Activated CD4-positive, CD25-positive, alpha-beta regulatory T cell (primary cell): ENCODE measurements at places on chromosomes 5 and 9.

- no peak for DNase-seq
Observed at GRCh38 chr5:146799671-146800070, 78.9 kb downstream of the PPP2R2B start.

DNA sequence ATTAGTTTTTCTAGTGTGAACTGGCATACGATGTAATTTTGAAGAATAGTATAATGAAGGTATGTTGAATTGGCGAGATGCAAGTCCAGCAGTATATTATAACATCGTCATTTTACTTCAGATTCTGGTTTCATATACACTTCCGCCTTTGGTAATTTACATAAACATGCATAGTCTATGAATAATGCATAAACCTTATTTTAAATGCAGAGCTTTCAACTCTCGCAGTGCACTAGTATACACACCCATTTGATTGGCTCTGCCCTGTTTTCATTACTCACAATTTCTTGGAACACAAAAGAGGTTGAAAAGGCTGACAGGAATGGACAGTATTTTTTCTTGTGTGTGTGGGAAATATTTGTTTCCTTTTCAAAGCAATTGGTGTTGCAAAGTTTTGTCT, 128.9 kb upstream of the CCNH start:
- DNase-seq: no peak

DNA sequence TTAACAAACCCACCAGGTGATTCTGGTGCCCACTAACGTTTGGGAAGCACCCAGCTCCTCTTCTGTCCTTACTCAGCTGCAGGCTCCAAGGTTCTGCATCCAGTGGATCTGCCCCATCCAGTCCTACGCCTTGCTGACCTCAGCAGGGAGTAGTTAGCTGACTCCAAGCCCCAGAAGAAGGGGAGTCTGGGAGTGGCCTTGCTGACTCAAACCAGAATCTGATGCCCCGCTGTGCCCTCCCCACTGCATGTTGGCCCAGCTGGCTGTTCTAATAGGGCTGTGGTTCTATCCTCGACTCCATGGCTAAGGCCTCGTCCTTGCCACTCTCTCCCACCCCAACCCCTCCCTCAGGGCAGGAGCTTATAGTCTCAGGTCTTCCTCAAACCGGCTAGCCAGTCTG, 136.3 kb downstream of the TTLL11 start:
- no peak for DNase-seq

GRCh38 chr5:32004404-32004803, 169.7 kb downstream of the GOLPH3 start:
- no peak for DNase-seq

DNA sequence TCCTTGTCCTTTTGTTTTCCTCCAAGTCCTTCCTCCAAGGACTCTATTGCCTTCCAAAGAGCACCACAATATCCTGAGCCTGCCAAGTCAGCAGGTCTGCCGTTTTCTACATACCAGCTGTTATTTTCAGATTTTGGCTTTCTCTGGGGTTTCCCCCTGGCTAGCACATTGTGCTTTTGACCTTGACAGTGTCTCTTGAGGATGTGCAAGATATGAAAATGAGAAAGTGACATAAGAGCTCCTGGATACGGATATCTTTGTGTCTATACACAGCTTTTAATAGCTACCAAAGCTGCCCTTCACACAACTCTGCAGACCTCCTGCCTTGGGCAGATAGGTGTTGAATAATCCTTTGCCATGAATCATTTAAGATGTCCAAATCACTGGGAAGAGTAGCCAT, 67.0 kb downstream of the HAPLN1 start:
- no peak for DNase-seq

GRCh38 chr9:136956604-136957003, 4.5 kb downstream of the LCN12 start:
- no peak for DNase-seq

DNA sequence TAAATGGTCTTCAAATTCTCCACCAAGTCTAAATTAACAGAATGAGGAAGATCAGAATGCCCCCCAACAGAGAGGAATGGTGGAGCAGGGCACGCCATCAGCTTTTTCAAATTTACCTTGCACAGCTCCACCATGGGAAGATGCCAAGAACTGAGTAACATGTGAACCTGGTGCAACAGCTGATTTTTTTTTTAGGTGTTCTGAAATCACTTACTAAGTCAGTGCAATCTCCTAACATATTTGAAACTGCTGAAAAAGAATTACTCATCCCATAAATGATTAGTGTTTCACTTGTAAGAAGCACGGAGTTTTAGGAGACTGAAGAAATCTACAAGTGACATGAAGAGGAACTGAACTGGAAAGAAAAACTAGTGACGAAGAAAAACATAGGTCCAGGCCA, 5.1 kb downstream of the TMEM245 start:
- DNase-seq: no peak

DNA sequence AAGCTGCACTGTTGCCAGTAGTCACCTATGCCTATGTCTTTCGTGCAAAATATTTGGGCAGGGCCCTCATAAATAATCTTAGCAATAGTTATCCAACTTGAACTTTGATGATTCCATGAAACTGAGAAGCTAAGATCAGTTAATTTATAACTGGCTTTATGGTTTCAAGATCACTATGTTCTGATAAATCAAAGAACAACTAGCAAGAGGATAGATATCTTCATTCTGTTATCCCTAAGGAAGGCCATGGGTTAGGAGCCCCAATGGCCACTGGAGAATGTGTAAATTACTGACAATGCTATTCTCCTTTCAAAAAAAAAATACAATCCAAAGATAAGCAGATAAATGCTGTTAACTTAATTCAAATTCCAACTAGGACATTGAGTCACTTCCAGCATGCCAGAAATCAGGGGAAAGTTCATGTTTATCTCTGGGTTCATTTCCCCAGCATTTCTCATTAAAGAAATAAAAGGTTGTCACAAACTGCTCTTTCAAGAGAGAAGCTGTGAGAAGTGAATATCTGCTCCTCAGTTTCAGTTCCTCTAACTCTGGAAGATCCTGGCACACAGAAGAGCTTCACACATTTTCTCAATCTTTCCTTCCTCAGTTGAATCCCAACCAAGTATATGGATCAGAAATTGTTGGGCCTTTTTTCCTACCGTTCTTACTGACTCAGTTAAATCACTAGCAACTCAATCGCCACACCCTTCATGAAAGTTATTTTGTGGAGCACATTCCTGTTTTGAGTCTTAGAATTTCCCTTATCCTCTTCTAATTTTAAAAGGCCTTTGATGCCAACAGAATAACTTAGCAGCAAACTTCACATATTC, 59.6 kb upstream of the SLC1A1 start:
- DNase-seq: no peak

GRCh38 chr5:177523711-177524538, 7.2 kb upstream of the DDX41 start:
- no peak for DNase-seq

- no peak for DNase-seq
Observed at GRCh38 chr5:89342106-89342876, 459.3 kb upstream of the MEF2C start.

GRCh38 chr5:135589152-135589551, 10.4 kb upstream of the CXCL14 start:
- no peak for DNase-seq

GRCh38 chr5:115170134-115170928, 623 bp upstream of the TRIM36 start:
- no peak for DNase-seq

DNA sequence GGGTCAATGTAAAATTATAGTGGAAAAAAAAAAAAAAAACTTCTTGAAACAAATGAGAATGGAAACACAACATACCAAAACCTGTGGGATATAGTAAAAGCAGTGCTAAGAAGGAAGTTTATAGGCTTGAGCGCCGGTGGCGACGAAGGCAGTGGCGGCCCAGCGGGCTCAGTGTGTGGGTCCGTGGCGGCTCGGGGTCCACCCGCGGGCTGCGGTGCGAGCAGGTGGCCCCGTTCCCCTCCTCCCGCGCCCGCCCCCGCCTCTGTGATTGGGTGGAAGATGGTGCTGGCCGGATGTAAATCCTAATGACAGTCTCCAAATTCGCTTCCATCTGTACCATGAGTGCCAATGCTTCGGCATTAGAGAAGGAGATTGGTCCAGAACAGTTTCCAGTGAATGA, 57.5 kb upstream of the TLX3 start:
- DNase-seq: no peak

DNA sequence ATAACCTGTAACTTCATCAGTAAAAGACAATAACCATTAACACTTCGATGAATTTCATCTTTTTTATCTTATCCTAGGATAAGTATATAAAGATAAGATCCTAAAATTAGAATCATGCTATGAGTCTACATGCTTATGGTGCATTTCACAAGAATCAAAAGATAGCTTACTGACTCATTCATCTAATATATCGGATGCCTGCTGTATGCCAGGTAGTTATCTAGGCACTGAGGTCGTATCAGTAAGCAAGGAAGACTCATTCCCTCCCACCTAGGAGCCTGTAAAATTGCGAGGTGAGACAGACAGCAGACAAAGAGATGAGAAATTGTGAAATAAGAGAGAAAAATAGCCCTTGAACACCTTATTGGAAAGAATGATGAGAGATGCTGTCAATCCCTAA, 240.6 kb upstream of the ADAMTSL1 start:
- DNase-seq: no peak

GRCh38 chr5:10581867-10582511, 18.1 kb downstream of the ANKRD33B start:
- DNase-seq: no peak

DNA sequence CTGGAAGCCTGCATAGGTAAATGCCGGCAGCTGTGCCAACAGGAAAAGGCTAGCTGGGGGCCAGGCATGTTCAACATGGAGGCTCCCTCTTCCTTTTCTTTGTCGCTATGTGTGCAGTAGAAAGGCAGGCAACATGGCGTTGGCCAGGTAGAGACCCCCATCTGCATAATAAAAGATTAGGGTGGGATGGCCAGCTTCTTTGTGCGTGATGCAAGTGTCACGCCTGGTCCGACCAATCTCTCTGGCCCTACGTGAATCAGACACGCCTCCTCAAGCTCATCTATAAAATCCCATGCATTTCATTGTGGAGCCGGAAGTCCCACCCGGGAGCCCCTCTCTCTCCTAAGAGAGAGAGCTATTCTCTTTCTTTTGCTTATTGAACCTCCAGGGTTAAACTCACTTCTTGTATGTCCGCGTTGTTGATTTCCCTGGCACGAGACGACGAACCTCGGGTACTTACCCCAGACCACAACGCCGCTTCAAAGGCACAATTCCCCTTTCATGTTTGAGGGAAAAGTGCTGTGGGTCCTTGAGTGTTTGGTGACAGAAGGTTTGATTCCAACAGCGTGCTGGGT, 25.0 kb upstream of the C5orf47 start:
- no peak for DNase-seq

DNA sequence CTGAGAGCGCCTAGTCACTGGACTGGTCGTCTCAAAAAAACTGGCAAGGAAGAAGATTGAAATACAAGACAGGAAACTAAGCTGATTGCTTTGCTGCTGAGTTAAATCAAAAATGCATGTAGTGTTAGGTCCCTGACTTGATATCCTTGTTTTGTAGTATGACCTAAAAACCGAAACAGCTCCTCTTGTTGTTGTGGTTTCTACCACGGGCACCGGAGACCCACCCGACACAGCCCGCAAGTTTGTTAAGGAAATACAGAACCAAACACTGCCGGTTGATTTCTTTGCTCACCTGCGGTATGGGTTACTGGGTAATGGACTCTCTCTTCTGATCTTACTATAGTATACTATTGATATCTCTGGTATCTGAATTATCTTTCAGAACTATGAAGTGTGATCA, 4.3 kb downstream of the MTRR start:
- no peak for DNase-seq

DNA sequence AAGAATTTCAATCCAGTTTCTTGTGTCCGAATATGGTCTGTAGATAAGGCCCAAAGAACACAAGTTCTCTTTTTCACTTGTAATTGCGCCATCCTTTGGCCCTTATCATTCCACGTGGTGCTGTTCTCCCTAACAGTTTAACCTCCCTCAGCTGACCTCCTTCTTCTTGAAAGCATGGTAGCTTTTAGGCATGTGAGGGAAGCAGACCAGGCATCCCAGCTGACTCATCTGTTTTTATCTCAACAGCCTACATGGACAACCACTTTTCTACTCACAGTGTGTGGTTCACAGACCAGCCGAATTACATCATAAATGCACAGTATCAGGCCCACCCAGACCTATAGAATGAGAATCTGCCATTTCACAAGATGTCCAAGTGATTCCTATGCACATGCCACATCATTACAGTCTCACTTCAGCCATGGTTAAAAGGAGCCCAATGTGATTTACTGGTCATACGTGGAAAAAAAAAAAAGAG, 26.9 kb upstream of the PLIN2 start:
- no peak for DNase-seq

- DNase-seq: no peak
Observed at GRCh38 chr9:129138476-129139232, 27.4 kb downstream of the PTPA start.

DNA sequence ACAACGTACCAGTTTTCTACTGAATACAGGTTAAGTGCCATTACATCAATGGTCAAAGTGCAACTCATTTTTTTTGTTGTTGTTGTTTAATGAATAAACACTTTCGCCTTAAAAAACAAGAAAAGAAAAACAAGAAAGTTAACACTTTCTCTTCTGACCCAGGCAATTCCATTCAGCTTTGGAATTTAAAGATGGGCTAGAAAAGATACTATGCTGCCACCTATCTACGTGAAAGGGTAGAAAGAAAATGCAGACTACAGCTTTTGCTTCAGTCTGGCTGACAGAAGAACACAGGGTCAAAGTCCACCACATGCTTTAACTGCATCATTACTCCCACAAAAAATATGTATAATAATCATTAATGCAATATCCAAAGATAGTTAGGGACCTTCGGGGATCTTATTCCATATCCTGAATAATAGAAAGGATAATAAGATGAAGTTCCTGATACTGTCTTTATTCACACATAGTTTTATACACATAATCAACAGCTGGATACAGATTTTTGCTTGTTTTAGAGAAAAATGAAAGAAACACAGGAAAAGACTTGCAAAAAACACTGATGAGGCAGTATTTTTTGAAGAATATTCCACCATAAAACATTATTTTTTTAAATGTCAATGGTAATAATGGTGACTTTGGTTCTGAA, 40.4 kb downstream of the ZDHHC21 start:
- DNase-seq: no peak

GRCh38 chr9:135478829-135479468, 633 bp upstream of the PPP1R26 start:
- no peak for DNase-seq

DNA sequence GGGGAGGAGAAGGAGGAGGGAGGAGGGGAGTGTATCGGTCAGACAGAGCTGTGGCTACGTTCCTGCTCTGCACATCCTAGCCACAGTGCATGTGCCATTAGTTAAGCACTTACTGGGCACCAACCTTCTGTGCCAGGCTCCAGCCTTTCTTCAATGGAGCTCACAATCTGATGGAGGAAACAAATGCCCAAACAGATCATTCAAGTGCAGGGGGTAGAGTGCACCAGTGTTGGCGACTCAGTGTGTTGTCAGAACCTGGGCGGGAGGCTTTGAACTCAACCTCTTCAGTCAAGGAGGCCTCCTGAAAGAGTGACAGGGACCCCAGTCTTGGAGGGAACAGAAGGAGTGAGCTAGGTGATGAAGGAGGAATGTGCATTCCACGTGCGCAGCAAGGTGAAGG, 51.9 kb upstream of the SHB start:
- DNase-seq: no peak

- DNase-seq: no peak
Observed at GRCh38 chr9:122322553-122322952, 48.3 kb upstream of the PTGS1 start.

GRCh38 chr5:1182633-1183423, 18.6 kb upstream of the SLC6A19 start:
- no peak for DNase-seq
